Keratinocyte (primary cell): ENCODE measurements at places on chromosomes 6 and 20.

DNA sequence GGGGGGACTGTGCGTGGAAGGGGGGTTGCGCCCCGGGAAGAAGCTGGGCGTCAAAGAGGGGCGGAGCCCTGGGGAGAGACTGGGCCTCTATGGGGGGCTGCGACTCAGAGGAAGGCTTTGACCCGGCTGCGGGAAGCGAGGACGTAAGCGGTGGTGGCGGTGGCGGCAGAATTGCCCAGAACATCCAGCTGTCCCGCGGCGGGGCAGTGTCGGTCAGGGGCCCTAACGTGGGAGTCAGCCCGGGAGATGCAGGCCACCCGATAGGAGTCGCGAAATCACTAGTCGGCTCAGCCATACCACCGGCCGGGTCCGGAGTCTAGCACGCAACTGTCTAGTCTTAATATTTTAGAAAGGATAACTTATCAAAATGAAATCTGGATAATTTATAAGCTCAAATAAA is 387.6 kb upstream of the EYS start:
- no peak for DNase-seq

GRCh38 chr20:48892891-48893290 is 28.6 kb upstream of the ARFGEF2 start:
- no peak for DNase-seq

DNA sequence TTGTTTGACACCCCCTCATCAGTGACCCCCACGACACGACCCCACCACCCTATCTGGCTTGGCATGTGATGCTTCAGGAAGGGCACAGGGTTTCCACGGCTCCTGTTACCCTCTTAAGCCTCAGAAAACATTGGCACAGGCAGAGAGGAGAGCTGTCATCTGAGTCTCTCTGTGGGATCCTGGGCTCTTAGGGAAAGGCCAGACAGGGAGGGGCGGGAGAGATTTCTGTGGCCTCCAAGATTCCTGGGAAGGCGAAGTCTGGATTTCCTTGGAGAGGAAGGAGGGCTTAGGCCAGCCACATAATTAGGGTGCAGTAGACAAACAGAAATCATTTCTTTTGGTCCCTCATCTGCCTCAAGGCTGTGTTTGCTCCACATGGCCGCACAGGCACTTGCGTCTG is 191.6 kb upstream of the SNX9 start:
- DNase-seq, result no peak

GRCh38 chr6:107956586-107957307 is 1.3 kb downstream of the SEC63 start:
- no peak for DNase-seq

DNA sequence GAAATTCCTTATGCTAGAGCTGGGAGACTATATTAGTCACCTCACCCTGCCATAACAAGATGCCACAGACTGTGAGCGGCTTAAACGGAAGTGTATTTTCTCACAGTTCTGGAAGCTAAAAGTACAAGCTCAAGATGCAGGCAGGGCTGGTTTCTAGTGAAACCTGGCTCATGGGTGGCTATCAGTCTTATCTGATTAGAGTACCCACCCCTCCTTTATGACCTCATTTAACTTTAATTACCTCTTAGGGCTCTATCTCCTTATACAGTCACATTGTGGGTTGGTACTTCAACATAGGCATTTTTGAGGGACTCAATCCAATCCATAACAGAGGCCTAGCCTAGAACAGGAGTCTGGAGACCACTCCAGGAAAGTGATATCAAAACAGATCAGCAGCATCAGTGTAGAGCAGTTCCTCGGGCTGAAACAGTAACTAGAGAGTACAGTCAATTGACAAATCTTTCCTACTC is 2.3 kb upstream of the SNRNP48 start:
- no peak for DNase-seq
